ENCODE measurements at places on chromosomes 11 and 22.

DNA sequence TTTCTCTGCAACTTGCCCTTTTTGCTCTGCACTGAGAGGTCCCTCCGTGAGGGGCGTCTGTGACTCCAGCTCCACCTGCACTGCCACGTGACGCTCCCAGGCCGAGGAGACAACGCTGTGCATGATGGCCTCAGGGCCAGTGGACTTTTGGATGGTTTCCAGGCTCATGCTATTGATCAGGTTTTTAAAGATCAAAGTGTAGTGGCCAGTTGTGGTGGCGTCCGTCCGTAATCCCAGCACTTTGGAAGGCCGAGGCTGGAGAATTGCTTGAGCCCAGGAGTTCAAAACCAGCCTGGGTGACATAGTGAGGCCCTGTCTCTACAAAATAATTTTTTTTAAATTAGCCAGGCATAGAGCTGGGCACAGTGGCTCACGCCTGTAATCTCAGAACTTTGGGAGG is 16.1 kb downstream of the RPL3 start:
- no peak for DNase-seq

DNA sequence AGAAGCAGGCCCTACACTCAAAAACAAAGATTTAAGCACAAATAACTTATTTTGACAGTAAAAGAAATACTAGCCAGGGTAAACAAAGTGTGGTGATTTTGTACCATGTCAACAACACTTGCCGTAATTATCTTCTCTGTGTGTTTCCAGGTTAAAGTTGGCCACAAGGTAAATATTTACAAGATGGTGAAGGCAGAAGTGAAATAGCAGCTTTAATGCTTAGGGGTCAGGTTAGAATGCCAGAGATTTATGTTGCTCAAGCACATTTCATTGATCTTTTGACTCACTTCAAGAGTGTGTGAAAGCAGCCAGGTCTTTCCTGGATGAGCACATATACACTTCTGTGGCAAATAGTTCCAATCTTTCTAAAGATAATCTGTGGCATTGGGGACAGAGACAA is 270.2 kb upstream of the LUZP2 start:
- DNase-seq = no peak

DNA sequence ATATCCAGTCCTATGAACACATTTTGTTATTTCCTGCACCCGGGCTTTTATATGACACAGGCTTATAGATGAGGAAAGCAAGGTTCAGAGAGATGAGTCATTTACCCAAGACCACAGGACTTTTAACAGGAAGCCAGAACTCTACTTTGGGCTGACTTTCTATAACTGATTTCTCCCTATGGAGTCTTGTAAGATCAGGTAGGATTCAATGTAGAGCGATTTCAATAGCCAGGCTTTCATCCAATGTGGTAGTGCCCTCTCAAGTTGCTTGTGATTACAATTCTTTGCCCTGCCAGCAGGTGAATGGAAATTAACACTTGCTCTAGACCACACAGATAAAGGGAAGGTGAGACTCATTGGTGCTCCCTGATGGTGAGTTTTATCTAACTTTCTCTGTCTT is 378.3 kb downstream of the INSC start:
- DNase-seq = no peak

DNA sequence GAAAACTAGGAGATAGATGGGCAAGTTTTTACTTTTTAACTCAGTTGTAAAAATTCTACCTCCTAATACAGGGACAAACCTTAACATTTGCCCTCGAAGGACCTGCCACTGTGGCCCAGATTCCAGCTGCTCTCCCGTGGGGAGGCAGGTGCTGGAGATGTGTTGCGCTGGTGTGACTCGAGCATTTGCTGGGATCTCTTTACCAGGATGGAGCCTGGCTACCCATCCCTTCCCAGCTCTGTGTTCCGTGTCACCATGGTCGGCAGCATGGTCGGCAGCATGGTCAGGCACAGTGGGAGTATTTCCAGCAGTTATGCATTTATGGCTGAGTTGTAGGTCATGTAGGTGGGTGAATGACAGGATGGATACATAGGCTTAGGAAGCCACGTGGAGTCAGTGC is 41.1 kb downstream of the OTOG start:
- no peak for DNase-seq

DNA sequence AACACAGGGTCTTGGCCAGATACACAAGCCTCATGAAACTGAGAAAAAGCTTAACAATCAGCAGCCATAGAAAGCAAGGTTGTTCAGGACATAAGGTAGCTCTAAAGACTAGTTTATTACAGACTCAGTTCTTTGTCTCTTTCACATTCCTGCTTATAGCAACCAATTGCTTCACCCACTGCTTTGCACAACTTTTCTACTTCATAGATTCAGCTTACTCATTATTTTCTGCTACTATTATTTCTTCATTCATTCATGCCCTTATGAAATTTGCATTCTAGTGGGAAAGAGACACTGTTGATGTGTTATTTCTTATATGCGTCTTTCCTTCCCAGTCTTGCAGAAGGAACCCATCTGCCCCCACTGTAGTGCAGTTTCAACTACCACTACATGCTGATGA is 4.7 kb downstream of the CCDC34 start:
- DNase-seq = no peak

GRCh38 chr11:6251120-6251733 is 8.4 kb upstream of the CCKBR start:
- peak; percentile 46 for DNase-seq

GRCh38 chr22:41106122-41106968 is 14.0 kb downstream of the EP300 start:
- no peak for DNase-seq

DNA sequence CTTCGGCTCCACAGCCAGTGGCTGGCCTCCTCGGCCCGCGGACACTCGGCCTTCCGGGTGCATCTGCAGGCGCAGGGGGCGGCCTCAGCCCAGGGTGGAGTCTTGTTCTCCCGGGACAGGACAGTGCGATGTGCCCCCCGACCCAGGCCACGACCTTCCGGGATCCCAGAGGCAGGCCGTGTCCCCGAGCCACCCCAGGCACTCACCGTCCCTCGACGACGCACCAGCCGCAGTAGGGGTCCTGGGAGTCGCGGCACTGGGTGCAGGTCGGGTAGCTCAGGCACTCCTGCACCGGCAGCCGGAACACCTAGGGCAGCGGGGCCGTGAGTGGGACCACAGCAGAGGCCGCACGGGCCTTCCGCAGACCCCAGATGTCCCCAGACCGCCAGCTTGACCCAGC is 17.6 kb upstream of the MAPK11 start:
- DNase-seq = no peak

DNA sequence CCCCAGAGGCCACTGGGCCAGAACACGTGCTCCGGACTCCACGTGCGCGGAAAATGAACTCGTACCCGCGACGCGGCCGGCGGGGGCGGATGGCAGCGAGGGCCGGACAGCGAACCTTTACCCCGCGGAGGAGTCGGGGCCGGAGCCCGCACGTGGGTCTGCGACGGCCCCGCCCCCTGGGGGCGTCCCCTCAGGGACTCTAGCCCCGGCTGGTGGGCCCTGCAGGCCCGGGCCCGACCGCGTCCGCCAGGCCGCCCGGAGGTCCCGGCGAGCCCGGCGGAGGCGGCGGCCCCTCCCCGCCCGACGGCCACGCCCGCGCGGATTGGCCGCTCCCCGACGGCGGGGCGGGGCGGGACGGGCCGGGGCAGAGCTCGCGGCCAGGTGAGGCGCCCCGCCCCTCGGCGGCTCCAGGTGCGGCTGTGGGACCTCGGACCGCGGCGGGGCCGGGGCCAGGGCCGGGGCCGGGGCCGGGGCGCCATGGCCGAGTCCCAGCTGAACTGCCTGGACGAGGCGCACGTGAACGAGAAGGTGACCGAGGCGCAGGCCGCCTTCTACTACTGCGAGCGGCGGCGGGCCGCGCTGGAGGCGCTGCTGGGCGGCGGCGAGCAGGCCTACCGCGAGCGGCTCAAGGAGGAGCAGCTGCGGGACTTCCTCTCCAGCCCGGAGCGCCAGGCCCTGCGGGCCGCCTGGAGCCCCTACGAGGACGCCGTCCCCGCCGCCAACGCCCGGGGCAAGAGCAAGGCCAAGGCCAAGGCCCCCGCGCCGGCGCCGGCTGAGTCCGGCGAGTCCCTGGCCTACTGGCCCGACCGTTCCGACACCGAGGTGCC is at the start of gene FAM83F:
FAM83F (plus strand) TSS at position 389 of the 827 bp plus-strand sequence; CDS start at position 478, 89 bp downstream.
- peak; percentile 32 for DNase-seq

DNA sequence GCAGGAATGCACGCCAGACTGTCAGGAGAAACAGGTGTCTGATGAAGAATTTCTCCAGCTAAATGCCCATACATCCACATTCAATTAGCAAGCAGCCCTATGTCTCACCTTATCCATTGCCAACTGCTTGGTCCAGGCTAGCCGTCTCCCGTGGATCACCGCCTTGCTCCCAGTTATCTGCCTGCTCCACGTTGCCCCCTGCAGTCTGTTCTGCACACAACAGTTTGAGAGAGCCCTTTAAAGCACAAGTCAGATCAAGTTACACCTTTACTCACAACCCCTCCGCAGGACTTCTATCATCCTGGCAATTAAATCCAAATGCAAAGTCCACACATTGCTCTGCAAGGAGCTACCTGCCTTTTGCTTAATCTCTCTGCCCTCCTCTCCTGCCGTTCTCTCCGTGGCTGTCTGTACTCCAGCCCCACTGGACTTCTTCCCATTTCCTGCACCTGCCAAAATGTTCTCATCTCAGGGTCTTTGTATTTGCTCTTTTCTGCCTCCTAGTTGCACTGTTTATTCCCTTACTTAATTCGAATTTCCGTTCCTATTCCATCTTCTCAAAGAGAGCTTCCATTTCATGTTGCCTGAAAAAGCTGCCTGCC is 185.3 kb upstream of the LARGE1 start:
- no peak for DNase-seq

- DNase-seq = no peak
Measured at GRCh38 chr11:27524155-27524554, 17.6 kb upstream of the LIN7C start.

GRCh38 chr22:48592488-48592887 is 1235.2 kb downstream of the BRD1 start:
- DNase-seq = no peak

DNA sequence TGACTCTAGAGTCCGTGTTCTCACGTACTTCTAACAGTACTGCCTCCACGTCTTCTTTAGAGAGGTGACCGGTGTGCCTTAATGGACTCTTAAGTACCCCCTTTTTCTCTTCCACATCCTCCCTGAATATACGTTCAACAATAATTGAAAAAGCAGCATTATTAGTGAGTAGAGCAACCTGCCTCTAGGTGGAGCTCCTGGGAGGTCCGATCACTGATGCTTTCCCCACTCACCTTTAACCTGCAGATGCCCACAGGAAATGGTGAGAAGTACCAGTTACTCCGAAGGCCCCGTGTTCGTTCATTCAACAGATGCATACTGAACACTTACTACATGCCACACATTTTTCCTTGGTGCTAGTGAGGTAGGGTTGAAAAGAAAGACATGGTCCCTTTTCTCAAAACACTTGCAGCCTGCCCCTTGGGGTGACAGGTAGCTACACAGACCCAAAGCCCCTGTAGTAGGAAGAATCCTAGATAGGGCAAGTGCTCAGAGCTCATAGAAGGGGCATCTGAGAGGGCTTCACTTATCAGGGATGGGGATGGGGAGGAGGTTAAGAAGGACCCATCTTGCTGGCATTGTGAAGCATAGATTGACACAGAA is 72.7 kb downstream of the FEZ1 start:
- no peak for DNase-seq
